ENCODE measurements at places on chromosomes 6 and 20. TPM values are rescaled to one million over a fixed set of nuclear protein-coding genes. Genes with fewer than 3 reads are reported as not detected.

The ISM1 gene
- total RNA-seq, result not detected

The ABHD16A gene
- 30.3 TPM for total RNA-seq

DNA sequence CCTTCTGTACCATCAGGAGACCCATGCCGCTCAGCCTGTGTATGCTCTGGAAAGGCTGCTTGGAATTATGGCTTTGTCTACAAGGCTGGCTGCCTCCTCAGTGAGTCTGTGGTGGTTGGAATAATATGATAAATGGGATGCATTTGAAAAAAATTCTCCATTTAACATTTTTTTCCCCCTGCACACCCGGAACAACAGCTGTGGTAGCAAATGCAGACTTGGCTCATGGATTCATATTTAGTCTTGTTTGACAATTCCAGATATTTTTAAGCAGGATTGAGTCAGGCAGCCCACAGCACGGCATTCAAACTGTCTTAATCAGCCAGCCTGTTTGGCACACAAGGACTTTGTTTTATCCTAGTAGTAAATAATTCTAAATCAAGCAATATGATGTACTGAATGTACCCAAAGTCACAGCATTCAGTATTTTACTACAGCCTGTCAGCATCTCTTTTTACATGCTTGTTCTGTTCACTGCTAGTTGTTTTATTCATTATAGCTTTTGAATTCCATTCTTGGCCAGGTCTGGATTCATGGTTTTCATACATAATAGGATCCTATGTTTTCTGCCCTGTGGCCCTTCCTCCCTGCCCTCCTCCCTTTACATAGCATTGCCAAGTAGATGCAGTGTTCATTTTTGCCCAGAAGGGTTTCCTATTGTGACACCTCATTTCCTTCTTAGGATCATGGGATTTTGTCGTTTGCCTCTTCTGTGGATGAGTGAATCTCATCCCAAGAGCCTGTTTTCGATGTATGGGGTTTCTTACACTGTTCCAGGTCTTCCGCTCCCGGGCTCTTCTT lies 68.1 kb downstream of the LRRC1 start:
- DNase-seq, result peak; percentile 93

DNA sequence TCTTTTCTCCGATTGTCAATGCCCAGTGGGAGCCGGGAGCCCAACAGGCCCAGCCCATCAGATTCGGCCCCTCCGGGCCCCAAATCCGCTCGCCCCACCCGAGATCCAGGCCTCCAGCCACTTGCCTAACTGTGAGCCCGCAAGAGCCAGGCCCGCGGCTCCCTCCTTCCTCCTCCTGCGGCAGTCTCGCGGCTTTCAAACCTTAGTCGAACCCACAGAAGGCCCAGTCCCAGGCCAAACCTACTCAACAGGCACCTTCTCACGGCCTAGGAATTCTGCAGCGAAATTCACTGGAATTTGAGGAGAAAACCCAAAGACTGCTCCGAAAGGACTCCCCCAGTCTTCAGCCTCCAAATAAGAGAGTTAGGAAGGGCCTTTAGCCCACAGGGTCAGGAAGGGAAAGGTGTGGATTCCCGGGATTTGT lies 2.8 kb upstream of the TFAP2A start:
- no peak for DNase-seq

GRCh38 chr20:53316206-53316937 lies 277.3 kb downstream of the ZNF217 start:
- DNase-seq, result no peak

GRCh38 chr6:31915351-31915750 lies 12.2 kb upstream of the C2 start:
- no peak for DNase-seq

- DNase-seq, result no peak
Observed at GRCh38 chr6:161354276-161354840, 80.5 kb upstream of the AGPAT4 start.

DNA sequence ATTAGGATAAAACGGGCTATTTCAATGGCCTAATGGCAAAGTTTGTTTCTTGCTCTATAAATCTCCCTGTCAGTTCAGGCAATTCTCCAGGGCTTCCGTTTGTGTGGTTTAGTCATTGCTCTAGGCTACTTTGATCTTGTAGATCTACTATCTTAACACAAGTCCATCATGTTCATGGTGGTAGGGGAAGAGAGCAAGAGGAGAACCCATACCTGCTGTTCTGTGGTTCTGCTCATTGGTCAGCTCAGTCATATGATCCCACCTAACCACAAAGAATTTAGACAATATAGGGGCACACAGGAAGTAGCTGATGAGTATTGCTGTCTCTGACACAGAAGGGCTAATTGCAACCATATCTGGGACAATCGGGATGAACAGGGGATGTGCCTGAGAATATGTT lies 4.9 kb upstream of the DEK start:
- DNase-seq, result peak; percentile 32

All from IMR-90 (cell line).